BJ (cell line): ENCODE measurements at places on chromosomes 3 and 15.

DNA sequence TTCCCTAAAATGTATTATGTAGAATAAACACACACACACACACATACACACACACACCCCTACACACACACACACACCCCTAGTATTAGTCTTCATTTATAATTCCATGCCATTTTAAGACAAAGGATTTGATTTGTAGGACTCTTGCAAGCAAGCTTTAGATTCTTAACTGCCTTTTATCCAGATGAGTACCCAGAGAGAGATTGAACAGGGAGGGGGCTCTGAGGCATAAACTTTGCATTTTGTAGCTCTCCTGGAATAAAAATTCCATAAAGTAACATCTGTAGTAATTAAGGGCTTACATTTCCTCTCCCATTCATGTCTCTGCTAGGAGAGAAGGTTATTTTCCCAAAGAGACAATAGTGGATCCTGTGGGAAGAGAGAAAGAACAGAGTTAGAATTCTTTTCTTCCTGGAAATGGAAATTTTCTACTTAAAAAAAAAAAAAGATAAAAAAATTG lies 479.4 kb downstream of the RBMS3 start:
- no peak for DNase-seq

DNA sequence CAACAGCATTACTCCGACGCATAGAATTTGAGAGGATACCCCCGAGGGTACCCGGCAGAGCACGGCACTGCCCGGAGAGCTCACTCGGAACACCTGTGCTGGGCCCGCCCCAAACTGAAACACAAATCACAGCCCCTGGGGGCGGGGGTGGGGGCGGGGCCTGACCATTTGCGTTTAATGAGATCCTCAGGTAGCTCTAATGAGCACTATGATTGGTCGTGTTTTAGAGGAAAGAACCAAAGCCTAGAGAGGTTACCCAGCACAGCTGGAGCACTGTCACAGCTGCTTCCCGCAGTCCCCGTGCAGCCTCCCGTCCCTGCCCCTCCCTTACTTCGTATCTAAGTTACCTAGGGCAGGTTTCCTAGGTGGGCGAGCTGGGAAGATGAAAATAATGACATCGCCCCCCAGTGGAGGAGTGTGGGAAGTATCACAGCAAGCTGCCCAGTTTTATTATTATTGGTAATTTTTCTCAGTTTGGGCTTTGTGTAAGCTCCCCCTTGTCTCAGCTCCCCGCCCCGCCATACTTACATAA lies 187.1 kb downstream of the PDE8A start:
- DNase-seq: no peak

DNA sequence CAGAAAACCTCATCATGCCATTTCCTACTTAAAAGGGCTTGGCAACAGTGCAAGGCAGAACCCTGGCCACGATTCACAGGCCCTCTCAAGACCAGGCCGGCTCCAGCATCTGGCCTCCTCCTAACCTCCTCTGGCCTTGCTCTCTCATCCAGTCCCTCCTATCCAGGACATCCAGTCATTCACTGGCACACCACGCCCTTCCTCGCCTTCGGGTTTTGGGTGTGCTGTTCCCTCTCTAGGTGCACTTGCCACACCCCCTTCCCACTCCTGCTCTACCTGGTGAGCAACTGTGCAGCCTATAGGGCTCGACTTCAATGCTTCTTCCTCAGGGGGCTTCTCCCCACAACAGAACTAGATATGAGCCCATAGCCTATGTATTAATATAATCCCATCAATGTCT lies 317.1 kb downstream of the ARRDC4 start:
- DNase-seq: no peak

- DNase-seq: no peak
Measured at GRCh38 chr3:74546426-74546825, 68.0 kb downstream of the CNTN3 start.

- DNase-seq: no peak
Measured at GRCh38 chr3:106783231-106783630, 594.0 kb upstream of the CCDC54 start.

DNA sequence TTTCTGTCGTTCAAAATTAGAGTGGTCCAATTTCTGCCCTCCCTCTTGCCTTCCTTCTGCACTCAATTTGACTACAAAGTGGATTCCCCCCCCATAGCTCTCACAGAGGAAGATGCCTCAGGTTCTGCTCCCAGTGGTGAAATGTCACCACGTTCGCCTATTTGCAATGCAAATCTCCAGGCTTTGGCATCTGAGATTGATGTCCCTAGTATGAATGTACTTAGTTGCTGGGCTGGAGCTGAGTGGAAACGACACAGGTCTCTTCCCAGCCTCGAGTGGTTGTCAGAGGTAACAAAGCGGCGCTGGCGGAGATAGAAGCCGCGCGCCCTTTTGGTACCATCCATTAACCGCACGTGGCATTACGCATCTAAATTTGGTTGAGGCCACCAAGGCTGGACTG lies 860.1 kb downstream of the MCTP2 start:
- no peak for DNase-seq

DNA sequence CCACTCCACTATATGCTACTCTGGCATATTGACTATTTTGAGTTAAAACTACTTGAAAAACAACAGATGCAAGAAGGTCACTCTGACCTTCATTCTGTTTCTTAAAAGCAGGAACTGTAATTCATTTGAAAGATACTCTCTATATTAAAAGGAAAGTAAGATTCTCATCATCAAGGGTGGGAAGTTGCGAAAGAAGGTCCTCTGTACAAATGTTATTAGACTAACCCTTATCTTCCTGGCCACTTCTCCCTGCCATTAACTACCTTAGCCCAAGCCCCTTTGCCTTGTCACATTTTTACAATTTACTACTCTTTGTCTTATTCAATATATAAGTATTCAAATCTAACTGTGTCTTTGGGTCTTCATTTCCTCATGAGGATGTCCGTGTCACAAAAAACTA lies 16.1 kb downstream of the SIDT1 start:
- DNase-seq: no peak

GRCh38 chr3:37445163-37445562 lies 270.8 kb upstream of the LRRFIP2 start:
- no peak for DNase-seq

DNA sequence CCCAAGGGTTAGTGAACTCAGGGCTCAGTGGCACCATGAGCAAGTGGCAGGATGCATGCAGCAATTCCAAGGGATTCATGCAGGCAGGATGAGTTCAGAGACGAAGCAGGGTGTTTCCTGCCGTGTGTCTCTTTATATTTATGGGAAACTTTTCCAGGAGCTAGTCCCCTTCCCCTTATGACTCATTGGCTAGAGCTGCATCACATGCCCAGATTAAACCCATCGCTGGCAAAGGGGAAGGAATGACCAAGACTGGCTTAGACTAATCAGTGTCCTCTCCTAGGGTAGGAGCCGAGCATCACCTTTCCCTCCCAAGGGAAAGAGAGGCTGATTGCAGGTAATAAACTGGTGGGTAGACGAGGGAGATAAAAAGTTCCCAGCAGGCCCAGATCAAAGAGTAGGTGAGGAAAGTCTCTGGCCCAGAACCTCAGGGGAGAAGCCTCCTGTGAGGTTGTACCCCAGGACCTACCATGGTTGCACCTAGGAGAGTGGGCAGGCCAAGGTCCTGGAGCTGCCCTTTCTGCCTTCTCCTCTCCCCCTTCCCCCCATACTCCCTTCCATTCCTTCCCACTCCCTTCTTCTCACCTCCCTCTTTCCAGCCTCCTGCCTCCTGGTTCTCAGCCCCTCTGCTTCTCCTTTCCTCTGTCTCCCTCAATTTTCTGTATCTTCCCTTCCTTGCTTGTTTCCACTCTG lies 67.8 kb upstream of the ITGA11 start:
- no peak for DNase-seq

GRCh38 chr15:92817339-92817886 lies 82.7 kb upstream of the CHD2 start:
- DNase-seq: no peak

- DNase-seq: no peak
Measured at GRCh38 chr3:52973806-52974205, 72.1 kb downstream of the SFMBT1 start.

DNA sequence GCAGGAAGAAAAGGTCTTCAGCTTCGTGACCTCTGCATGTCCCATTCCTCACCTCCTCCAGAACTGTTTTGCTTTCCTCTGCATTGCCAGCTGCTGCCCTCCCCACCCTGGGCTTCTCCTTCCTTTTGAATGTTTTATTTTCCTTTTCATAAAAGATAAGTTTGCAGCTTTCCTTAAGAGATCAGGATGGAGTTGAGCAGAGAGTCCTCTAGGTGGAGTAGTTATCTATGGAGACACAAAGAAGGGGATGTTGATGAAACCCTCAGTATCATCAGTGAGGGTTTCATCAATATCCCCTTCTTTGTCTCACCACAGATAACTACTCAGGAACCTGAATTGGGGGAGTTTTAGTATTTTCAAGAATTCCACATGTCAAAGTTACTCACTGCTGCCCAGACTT lies 19.0 kb upstream of the SLC25A36 start:
- no peak for DNase-seq

GRCh38 chr3:46097691-46098241 lies 70.5 kb upstream of the XCR1 start:
- no peak for DNase-seq

DNA sequence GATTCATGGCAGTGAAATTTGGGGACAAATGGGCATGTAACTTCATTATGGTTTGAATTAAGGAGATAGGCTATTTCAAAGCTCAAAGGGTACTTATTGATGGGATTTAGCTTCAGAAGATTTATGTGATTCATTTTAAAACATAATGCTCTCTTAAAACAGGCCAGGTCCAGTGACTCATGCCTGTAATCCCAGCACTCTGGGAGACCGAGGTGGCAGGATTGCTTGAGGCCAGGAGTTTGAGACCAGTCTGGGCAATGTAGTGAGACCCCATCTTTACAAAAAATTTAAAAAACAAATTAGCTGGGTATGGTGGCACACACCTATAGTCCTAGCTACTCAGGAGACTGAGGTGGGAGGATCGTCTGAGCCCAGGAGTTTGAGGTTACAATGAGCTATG lies 11.5 kb downstream of the THAP10 start:
- DNase-seq: no peak

DNA sequence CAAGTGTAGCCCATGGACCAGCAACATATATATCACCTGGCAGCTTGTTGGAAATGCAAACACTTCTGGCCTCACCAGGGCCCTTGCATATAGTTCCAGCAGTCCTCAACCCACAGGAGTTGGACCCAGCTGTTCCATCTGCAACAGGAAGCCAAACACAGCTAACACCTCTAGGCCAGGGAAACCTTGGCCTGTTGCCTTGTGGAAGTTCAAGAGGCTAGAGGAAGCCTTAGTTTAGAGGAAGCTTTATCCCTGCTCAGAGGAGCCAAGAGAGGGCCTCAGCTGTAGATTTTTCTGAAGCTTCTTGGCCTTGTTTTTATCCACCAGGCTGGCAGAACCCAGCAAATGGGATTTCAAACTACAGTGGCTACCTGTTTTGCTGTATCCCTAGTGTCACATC lies 11.4 kb downstream of the FHIT start:
- DNase-seq: no peak

DNA sequence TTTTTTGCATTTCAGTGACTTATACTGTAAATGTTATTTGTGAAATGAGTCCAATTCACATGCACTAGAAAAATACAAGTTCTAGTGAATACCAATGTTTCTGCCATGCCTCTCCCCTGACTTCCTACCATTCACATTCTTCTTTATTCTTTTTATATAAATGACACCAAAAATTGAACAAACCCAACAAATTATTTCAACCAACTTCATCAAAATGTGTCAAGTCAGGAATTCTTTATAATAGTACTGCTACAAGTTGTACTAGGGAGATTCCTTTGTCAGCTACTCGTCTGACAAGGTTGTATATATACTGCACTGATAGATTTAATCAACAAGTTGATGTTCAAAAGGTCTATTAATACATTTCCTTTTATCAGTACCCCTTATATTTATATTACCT lies 3.0 kb downstream of the TBL1XR1 start:
- DNase-seq: no peak

DNA sequence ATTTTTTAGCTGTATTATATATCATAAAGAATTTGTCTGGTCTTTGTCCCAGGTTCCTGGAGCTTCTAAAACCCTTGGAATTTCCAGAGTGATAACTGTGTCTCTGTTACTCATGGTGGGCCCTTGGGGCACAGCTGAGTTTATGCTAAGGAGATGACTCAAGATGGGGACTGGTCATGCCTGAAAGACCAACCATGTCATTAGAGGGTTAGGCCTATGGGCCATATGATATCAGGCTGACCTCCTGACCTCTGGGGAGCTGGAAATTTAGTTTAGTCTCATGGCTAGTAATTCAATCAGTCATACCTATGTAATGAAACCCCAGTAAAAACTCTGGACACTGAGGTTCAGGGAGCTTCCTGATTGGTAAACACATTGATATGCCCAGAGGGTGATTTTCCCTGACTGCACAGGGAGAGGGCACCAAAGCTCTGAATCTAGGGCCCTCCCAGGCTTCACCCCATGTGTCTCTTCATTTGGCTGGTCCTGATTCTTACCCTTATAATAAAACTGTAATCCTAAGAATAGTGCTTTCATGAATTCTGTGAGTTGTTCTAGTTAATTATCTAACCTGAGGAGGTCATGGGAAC lies 69.6 kb downstream of the EEFSEC start:
- no peak for DNase-seq

DNA sequence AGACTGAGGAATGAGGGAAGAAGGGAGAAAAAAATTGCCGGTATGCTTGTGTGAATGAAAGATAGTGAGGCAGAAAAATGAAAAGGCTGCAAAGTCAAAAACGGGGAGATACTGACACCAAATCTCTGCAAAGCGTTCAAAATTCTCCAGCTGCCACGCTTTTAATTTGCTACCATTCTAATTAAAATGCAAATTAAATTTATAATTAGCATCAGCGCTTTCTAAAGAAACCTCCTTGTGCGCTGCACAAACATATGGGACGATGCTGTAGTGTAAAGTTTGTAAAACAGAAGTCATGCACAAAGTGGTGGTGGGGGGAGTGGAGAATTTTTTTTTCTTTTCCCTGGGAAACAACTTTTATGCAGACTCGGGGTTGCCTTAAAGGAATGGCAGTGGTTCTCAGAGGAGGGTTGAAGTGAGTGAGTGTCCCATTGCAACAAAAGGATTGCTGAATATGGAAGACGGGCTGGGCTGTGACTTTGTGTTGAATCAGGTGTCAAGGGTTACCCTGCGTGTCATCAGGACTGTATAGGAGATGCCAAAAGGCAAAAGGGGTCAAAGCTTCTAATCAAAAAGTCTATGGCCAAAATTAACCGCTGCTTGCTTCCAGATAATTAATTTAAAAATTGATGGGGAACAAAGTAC lies 472.2 kb downstream of the NR2F2 start:
- DNase-seq: no peak

DNA sequence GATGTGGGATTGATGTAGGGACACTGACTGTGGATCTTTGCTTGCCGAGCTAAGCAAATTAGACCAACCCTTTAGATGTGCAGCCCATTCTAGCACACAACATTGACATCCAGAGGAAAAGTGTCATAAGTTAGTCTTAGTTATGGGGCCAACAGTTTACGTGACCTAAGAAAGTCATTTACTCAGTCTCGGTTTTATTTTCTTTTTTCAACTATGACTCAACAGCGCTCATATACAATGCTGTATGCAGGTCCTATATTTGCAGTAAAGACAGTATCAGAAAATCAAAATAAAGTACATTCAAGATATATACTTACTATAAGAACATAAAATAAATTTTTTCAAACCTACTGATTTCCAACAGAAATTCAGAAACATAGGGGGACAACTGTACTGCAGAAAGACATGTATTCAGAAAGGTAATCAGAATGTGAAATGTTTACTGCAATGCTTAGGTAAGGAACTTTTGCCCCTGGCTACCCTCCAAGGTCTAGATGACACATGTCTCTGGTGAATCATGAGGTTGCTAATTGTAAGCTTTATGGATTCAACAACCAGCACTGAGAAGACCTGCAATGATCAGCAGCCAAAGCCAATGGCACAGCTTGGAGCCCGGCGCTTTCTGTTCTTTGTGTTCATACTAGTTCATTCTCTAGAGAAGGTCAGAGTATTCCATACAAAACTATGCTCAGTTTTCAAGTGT lies 317.5 kb upstream of the CNTN6 start:
- no peak for DNase-seq
